ENCODE measurements at places on chromosomes 4 and X.

DNA sequence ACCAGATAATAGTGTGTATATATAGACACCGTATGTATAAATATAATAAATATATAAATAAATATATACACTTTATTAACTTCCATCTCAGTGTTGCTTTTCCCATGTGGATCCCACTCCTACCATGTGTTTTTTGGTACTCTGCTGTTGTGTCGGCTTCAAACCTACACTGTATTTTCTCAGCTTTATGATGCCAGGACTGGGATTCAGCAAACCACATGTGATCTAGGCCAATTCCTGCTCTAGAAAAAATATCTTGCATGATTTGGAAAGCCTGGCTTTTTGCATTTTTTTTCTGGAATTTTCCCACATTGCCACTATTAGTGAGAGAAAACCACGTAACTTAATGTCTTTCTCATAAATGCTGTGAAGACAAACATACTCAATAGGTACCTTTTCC, 55.8 kb downstream of the POLR2B start:
- DNase-seq, result no peak

DNA sequence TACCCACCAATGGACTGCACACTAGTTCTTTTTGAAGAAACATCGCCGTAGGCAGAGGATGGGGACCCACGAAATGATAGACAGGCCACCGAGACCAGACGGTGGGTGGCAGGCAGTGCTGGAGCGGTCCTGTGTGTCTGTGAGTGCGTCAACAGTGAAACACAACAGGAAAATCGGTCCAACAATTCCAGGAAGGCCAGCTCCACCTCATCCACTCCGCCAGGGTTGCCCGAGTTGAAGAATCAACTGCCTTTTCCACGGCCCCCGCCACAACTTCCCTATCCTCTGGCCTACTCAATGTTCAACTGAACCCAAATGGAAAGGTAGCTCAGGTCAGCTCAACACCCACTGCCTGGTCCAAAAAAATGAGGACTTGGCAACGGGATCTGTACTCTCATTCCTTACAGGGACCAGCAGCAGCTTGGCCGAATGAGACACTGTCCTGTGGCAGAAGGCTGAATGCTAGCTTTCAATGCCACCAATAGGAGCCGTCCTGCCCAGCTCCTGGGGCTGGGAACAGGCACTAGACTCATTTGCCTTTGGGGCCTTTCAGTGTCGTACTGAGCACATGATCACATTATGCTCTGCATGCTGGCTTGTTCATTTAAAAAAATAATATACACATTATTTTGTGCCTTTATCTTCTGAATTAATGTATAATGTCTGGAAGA, 43.5 kb downstream of the MID1 start:
- no peak for DNase-seq

- DNase-seq, result no peak
Observed at GRCh38 chr4:104344342-104344980, 150.2 kb downstream of the CXXC4 start.

- DNase-seq, result no peak
Observed at GRCh38 chrX:147800663-147801062, 111.1 kb upstream of the FMR1 start.

DNA sequence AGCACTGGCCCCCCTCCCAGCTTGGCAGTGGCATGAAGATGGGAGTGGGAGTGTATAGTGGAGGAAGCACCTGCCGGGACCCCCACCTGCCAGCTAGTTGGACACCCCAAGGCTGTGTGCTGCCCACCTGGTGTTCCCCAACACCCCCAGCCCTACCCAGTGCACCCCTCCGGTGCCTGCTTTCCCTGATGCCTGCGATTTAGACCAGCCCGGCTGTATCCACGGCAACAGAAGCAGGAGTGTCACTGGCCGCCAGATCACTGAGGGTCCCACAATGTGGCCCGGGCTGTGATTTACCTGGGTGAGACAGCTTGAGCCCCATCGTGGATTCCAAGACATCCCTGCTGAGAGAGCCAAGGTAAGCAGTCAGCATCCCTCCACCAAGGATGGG, 533 bp downstream of the GPR173 start:
- no peak for DNase-seq

- no peak for DNase-seq
Observed at GRCh38 chr4:4415806-4416805, 29.2 kb downstream of the NSG1 start.

GRCh38 chr4:86999136-86999643, 64.4 kb downstream of the AFF1 start:
- no peak for DNase-seq

DNA sequence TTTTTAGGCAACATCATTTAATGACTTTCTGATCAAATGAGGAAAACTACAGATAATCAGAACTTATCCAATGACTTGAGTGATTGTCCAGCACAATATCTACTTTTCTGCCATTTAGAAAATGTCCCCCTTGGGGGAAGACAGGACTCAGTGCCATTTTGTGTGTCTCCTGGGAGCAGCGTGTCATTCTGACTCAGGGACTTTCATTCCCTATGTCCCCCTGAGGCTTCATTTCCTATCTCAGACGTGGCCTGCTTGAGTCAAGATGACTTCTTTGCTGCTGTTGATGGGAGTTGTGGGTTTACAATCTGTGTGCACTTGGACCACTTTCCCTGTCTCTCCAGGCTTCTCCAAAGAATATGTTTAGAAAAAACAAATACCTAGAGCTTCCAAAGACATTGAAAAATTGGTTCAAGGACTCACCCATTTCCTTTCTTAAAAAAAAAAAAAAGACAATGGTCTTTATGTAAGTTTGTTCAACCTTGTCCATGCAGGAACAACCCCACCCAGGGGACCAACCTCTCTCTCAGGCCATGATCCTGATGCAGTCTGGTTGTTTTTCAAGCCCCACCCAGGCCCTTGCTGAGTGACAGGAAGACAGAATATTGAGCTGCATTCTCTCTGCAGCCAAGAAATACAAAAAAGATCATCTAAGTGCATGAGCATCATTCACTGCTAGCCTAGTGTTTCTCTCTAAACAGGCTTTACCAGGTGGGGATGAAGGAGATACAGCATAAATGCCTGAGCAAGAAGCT, 34.3 kb upstream of the TMEM154 start:
- DNase-seq, result no peak

DNA sequence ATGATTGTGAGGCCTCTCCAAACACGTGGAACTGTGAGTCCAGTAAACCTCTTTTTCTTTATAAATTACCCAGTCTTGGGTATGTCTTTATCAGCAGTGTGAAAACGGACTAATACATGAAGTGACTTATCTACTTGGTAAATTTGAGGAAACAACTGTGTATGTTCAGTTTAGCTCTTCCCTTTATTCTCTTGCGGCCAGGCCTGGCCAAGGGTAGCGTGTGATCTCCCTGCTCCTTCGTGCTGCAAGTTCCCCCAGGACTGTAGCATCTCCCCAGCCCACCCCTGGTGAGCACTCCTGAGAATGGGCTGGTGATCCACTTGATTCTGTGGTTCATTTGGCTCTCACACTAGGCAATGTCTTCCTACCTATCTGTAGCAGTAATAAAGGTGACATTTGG, 53.2 kb upstream of the CHRNA9 start:
- no peak for DNase-seq

DNA sequence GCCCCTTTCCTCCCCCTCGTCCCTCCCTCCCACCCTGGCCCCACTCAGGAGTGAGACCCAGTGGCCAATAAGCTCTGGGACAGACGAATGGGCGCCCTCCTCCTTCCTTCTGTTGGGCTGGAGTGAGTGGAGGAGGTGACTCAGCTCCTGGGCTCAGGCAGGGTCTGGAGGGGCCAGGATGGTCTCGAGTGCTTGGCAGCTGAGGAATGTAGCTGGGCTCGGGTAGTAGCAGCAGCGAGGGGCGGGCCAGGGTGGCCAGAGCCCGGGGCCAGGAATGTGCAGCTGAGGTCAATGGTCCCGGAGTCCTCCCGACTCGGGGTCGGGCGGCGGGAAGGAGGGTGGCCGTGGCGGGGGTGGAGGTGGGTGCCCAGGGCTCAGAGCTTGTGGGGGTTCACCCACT, 15.0 kb downstream of the G6PD start:
- DNase-seq, result no peak

DNA sequence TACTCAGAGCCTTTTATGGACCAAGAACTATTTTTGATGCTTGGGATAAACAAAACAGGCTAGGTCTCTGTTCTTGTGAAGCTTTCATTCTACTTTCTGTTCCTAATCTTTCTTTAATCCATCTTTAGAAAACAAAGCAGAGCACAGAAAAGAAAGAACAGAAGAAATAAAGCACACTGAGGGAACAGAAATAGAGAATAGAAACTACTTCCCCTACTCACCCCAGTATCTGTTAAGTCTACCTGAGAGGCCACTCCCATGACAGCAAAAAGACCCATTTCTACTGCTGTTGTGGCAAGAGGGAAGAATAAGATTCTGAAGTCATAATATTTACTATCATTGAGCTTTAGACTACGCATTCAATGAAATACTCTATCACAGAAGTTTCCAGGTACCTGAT, 9.2 kb downstream of the RFC1 start:
- no peak for DNase-seq
